ENCODE measurements at places on chromosomes 6 and 20. TPM values are rescaled to one million over a fixed set of nuclear protein-coding genes. Genes with fewer than 3 reads are reported as not detected.

DNA sequence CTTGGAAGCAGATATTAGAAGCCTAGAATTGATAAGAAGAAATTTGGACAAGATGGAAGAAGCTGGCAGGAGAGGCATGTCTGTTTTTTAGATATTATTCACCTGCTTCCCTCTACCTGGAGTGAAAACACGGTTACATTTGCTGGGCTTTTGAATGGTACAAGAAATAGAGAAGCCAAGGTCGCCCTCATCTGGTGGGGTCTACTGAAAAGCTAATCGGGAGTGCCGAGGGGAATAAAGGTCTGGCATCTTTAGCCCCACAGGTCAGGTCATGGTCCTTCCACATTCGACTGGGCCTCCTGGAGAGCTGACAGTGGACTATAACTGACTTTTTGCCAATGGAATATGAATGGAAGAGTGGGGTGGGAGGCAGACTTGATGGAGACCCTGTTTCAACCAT lies 4.6 kb upstream of the C2 start:
- no peak for DNase-seq

DNA sequence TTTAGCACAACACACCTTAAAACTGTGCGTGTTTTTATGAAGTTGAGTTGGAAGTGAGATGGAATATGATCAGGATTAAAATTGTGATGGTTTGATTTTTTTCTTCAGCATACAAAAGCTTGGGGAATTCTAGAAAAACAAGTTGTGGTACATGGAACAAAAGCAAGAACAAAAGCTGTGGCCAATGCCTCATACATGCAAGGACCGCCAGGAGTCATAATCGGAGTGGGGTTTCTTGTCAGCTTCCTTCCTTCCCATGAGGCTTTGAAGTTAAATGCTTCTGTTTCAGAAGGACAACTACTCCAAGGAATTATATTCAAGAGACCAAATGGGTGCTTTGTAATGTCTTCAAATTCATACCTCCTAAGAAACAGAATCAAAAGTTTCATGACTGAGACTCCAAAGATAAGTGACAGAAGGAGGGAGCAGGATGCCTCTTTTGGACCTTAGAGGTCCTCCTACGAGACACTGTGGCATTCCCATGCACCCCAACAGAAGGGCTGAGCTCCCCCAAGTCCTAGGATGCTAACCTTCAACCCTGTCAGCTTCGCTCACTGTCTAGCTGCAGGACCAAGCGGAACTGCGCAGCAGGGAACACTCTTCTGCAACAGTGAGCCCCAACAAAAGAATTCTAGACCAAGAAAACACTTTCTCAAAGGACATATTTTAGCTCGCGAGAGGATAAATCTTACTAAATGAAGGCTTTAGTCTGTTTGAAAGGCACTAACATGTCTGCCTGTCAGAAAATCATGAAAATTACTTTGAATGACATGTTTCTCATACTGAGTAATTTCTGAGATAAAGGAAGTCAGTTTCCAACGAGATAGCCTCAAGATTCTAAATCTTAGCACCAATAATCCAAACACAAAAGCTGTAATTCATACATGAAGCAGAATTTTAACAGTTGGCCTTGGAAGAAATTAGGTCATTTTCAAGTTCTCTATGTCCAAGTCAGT lies 108.5 kb upstream of the NHSL1 start:
- DNase-seq, result no peak

- no peak for DNase-seq
Measured at GRCh38 chr20:19074828-19075516, 137.5 kb upstream of the SLC24A3 start.

DNA sequence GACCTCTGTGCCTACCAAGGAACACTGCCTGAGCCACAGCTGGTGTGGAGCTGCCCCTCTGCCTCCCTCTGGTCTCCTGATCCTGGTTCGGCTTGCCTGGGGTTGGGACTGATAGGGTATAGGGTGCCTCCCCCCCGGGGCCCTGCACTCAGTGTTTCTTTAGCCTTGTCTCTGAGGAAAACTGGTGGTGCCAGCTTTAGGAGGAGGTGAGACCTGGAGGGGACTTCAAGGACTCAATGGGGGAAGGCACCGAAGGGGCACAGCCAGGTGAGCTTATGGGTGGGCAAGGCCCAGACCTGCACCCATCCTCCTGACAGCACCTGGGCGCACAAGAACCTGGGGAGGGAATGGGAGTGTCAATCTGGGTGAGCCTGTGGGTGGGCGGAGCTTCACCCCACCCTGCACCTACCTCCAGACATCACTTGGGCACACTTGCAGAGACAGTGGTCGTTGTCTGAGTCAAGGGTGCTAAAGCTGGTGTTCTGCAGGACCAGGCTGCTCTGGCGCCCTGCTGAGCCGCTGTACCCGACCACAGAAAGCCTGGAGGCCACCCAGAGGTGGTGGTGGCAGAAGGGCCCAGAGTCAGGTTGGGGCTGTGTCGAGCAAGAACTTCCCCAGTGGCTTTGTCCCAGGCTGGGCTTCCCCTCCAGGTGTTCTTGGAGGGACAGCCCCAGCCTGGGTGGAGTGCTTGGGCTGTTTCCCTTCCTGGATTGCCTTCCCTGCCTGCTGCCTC lies 40.5 kb downstream of the FAM110A start:
- no peak for DNase-seq

Gene HSPA12B
- total RNA-seq, result not detected

- no peak for DNase-seq
Measured at GRCh38 chr6:155517294-155517693, 61.7 kb upstream of the NOX3 start.

GRCh38 chr20:25090492-25091429 lies 8.8 kb upstream of the VSX1 start:
- peak; percentile 46 for DNase-seq

Gene SNAI1
- 1.3 TPM for total RNA-seq

GRCh38 chr6:16559071-16559470 lies 202.2 kb downstream of the ATXN1 start:
- no peak for DNase-seq

- DNase-seq, result no peak
Measured at GRCh38 chr6:11822346-11822745, 43.7 kb upstream of the ADTRP start.
